Cortex of kidney (tissue), 1 donor: ENCODE measurements at places on chromosomes 3 and 15.

DNA sequence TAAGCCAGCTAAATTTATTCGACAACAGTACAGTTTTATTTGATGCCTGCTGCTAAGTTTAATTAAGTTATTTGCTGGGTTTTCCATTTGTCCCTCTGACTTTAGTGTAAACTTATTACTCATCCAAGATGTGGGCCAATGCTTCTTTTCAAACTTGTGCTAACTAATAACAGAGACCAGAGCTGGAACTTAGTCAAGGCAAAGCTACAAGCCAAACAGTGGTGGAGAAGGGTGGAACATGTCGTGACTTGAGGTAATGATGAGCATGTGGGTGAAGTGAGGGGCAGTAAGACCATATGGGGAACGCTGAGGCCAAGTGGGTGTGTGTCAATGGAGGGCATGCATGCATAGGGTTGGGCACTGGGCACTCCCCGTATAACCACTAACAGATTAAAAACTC, 63.9 kb downstream of the NMD3 start:
- DNase-seq: no peak

GRCh38 chr3:132980102-132980501, 58.1 kb upstream of the TMEM108 start:
- no peak for DNase-seq

GRCh38 chr3:53719796-53720195, 126.4 kb downstream of the CHDH start:
- DNase-seq: no peak

GRCh38 chr3:63746211-63746610, 72.9 kb upstream of the C3orf49 start:
- DNase-seq: no peak

- DNase-seq: no peak
Measured at GRCh38 chr3:148006508-148006907, 597.3 kb downstream of the ZIC1 start.
